Smooth muscle cell of the umbilical artery (primary cell): ENCODE measurements at places on chromosomes 7 and 10. TPM values are rescaled to one million over a fixed set of nuclear protein-coding genes. Genes with fewer than 3 reads are reported as not detected.

TBX20 gene
- total RNA-seq = 8.6 and 11.7 TPM in 2 replicates

NEURL1 gene
- total RNA-seq = 0.18 and 0.59 TPM in 2 replicates

HOXA9 gene
- total RNA-seq = 8.6 and 13.5 TPM in 2 replicates

SORBS1 gene
- total RNA-seq = 12.5 and 20.9 TPM in 2 replicates

ZNF488 gene
- under 0.01 TPM in 1 of 2 replicates, not detected in the other for total RNA-seq

NPFFR1 gene
- not detected in 2 replicates for total RNA-seq

OR2A1 gene
- total RNA-seq = under 0.01 TPM in 1 of 2 replicates, not detected in the other

GBX1 gene
- not detected in 2 replicates for total RNA-seq

TMEM209 gene
- 9.2 and 9.9 TPM in 2 replicates for total RNA-seq

OGDH gene
- total RNA-seq = 79.6 and 136 TPM in 2 replicates
